PC-3 (cell line): ENCODE measurements at places on chromosomes 2 and 18. TPM values are rescaled to one million over a fixed set of nuclear protein-coding genes. Genes with fewer than 3 reads are reported as not detected.

Gene CLEC4F
- total RNA-seq = not detected in 2 replicates

Gene C2orf81
- 1.6 and 2.4 TPM in 2 replicates for total RNA-seq

Gene IL36RN
- 0.36 TPM in 1 of 2 replicates, not detected in the other for total RNA-seq

Gene OSBPL6
- 2.8 and 4.0 TPM in 2 replicates for total RNA-seq

Gene TMEM163
- 0.12 and 0.47 TPM in 2 replicates for total RNA-seq

Gene TMEM198
- 1.1 and 5.2 TPM in 2 replicates for total RNA-seq

Gene SNTG2
- not detected in 2 replicates for total RNA-seq

Gene ZNF514
- total RNA-seq = 5.8 and 6.6 TPM in 2 replicates
